ENCODE measurements at places on chromosomes 11 and 22.

- no peak for DNase-seq
Measured at GRCh38 chr11:65976216-65977176, 15.0 kb downstream of the SART1 start.

- DNase-seq, result no peak
Measured at GRCh38 chr22:49779853-49780697, 47.6 kb downstream of the BRD1 start.

DNA sequence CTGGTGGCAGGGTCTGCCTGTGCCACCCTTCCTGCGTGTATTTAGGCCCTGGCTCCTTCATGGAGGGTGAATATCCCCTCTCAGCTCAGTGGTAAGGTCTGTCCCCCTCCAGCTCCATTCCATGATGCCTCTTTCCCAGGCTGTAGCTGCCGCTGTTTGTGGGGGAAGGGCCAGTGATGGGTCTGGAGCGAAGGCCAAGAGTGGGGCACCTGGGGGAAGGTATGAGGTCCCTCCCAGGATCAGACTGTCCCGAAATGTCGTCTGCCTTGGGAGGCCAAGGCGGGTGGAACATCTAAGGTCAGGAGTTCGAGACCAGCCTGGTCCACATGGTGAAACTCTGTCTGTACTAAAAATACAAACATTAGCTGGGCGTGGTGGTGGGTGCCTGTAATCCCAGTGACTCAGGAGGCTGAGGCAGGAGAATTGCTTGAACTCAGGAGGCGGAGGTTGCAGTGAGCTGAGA, 1.1 kb downstream of the CD151 start:
- no peak for DNase-seq

- DNase-seq, result no peak
Measured at GRCh38 chr22:48097723-48098122, 1335.3 kb downstream of the TBC1D22A start.

DNA sequence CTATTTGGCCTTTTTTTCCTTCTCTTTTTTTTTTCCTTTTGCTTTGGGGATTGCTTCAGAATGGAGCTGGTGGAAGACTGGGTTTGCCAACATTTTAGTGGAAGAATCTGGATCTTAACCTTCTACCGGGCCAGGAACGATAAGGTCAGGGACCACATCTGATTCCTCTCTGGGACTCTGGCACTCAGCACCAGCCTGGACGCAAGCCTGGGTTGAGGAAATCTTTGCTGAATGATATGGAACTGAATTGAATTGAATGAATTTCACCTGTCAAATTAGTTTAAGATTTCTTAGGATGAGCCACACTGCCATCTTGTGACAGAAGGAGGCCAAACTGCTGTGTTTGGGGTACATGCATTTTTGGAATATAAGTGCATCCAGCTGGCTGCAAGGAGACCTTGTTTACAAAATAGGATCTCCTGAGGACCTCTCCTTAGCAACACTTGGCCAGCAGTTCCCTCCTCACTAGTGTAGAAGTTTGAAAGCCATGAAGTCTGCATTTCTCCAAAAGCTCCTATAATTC, 30.4 kb downstream of the TPBGL start:
- peak; percentile 48 for DNase-seq

DNA sequence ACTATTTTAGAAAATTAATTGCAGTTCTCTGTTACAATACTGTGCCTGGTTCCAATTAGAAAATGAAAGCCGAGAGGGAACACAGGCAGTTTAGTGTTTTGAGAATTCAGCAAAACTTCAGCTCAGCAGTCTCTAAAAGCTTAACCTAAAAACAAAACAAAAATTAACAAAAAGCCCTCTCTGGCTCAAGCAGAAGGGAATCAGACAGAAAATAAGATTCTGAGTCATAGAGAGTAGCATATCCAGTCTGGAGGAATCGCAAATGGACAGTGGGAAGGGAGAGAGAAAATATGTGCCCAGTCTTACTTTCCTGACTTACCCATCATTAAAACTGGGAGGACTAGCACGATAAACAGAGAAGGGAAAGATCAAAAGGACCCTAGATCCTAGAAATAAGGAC, 38.1 kb upstream of the CHRM4 start:
- DNase-seq, result no peak

DNA sequence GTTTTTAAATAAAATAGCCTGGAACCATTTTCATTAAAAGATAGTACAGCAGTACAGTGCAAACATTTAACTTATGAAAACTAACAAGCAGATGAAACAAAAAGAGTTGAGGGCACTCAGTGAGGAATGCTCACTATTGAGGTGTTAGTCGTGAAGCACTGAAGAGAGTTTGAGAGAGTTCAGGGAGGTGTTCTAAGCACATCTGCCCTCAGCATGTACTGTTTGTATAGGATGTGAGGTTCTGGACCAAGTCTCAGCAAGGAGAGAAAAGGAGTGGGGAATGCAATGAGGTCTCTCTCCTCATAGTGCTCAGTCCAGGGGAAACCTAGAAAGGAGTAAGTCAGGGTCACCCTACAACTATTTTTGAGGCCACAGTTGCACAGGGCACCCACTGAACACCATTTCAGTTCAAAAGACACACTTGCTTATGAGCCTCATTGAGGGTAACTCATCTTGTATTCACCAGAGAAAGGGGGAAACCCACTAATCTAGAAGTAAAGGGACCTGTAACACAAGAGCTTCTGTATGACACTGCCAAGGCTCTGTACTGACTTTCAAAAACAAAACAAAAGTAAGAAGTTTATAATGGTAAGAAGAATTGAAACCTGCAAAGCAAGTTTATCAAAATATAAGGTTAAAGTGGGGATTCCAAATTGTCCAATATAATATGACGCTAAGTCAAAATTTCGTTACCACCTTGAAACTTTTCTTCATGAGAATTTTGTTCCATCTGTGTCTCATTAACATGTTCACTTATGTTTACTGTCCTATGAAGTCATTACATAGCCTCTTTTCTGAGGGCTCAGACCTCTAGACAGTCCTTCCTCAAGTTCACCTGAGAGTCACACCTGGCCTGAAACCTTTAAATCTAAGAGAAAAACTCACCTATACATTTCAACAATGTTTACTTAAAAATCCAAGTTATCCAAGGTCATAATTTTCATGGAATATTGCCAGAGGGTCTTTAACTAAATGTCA, 275.3 kb downstream of the ETS1 start:
- no peak for DNase-seq

GRCh38 chr11:30487200-30487898, 98.8 kb downstream of the MPPED2 start:
- no peak for DNase-seq

- peak; percentile 1 for DNase-seq
Measured at GRCh38 chr22:27930331-27931060, 11.4 kb upstream of the PITPNB start.

DNA sequence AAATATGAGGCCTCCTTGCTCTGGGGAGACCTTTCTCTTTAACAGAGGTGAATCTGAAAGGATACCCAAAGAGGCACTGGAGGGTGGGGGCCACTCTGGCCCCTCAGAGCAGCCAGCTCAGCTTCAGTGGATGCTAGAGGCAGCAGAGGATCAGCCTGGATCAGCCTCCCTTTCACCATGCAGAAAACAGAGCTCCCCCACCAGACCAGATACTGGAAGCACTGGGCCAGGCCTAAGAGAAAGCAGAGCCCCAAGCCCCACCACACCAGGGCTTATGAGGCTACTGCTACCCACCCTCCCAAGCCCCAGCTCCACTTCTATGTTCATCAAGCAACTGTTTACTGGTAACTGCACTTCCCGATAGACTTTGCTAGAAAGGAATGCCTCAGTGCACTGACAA, 4.0 kb upstream of the SLC43A3 start:
- DNase-seq, result no peak

DNA sequence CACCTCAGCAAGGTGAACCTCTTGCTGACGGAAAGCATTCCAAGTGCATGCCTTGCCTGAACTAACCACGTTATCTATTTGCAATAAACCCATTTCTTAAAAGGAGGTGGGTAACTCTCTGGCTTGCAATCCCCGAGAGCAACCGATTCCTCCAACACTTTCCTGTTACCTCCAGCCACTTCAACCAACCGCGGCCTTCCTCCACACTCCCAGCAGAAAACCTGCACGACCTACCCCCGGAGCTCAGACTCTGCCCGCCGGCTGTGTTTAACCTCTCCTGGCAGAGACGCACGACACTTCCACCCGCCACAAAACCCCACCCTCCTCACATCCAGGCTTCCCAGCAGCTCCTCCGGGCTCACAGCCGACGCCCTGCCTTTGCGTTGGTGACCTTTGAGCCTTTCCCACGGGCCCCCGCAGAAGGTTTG, 708 bp downstream of the SCO2 start:
- no peak for DNase-seq

GRCh38 chr22:38497869-38498268, 8.2 kb downstream of the DDX17 start:
- no peak for DNase-seq

Measured in T47D (cell line).